ENCODE measurements at places on chromosomes 1 and 21. TPM values are rescaled to one million over a fixed set of nuclear protein-coding genes. Genes with fewer than 3 reads are reported as not detected.

OR6N1 gene
- total RNA-seq: not detected

XCL1 gene
- total RNA-seq: not detected

NBPF11 gene
- 15.9 TPM for total RNA-seq

SLC30A2 gene
- 0.11 TPM for total RNA-seq

SHISA4 gene
- 62.3 TPM for total RNA-seq

DNA sequence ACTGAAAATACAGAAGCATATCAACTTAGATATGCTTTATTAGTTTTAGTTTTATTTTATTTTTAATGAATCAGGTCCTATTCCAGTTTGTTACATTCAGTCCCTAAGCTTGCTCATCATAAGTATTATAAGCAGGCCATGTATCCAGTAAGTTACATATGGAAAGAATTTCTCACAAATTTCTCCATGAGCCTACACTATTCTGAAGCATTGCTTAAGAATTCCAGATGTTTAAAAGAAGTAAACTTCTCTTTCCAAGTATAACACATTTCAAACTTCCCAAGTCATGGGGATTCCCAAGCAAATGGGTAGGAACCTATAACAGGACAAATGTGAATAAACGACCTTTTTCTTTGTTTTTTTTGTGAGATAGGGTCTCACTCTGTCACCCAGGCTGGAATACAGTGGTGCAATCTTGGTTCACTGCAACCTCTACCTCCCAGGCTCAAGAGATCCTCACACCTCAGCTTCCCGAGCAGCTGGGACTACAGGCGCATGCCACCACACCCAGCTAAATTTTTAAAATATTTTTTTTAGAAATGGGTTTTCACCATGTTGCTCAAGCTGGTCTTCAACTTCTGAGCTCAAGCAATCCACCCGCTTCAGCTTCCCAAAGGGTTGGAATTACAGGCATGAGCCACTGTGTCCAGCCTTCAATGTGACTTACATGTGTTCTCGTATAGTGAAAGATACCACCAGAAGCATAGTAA, 39.0 kb downstream of the ST7L start:
- H3K27ac ChIP-seq: no peak overlapping the region
- H3K36me3 ChIP-seq: peaks cover 6% of the 10 kb centered on the region
- H3K4me3 ChIP-seq: no peak overlapping the region
- H3K4me1 ChIP-seq: no peaks in the 10 kb centered on the region

GRCh38 chr1:11013160-11013531, 692 bp downstream of the TARDBP start:
- DNase-seq: no peak
- no peak overlapping the region for H3K27ac ChIP-seq
- peaks cover 16% of the 10 kb centered on the region for H3K4me1 ChIP-seq
- H3K27me3 ChIP-seq: no peaks in the 10 kb centered on the region
- H3K4me3 ChIP-seq: peak overlapping the region; percentile 97

DNA sequence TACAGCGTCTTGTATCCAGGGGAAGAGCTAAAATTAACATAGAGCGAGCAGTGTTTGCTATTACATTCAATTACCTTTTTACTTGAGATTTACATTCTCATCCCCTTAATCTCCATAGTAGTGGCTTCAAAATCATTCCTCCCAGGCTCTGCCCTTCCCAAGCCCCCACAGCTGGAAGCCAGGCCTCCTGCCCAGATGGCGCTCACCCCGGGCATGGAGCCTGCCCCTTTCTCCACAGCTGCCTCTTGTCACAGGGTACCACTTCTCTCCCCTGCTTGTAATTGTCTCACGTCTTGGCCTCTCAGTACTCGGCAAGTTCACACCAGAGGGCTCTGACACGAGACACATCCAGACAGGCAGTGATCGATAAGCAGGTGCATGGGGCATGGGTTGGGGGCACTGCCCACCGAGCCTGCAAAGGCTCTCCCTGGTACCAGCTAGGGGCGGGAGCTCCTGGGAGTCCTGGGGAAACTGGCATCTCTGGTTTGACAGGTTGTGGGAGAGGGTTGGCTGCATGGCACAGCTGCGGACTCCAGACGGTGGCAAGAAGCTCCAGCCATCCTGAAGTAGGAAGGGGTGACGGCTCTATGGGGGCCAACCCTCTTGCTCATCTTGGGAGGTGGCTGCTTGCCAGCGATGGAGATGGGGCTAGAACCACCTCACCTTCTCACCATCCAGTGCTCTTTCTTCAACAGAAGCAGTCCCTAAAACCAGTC, 20.1 kb downstream of the CASZ1 start:
- peaks cover 8% of the 10 kb centered on the region for H3K27me3 ChIP-seq
- no peak overlapping the region for H3K4me3 ChIP-seq
- H3K36me3 ChIP-seq: no peaks in the 10 kb centered on the region

GRCh38 chr1:154327466-154328317, 2.4 kb downstream of the ATP8B2 start:
- peak overlapping the region; percentile 52 for H3K4me3 ChIP-seq
- no peak for DNase-seq
- peaks cover 47% of the 10 kb centered on the region for H3K4me1 ChIP-seq
- H3K36me3 ChIP-seq: peaks cover 25% of the 10 kb centered on the region
- H3K27me3 ChIP-seq: no peaks in the 10 kb centered on the region

GRCh38 chr21:46393451-46393940, 65.2 kb upstream of the DIP2A start:
- no peak overlapping the region for H3K27ac ChIP-seq
- DNase-seq: no peak
- H3K27me3 ChIP-seq: no peaks in the 10 kb centered on the region
- no peak overlapping the region for H3K4me3 ChIP-seq

GRCh38 chr1:21232044-21232443, 55.3 kb upstream of the EIF4G3 start:
- H3K4me3 ChIP-seq: no peak overlapping the region
- no peak overlapping the region for H3K27ac ChIP-seq
- DNase-seq: peak; percentile 94
- peaks cover 36% of the 10 kb centered on the region for H3K36me3 ChIP-seq

DNA sequence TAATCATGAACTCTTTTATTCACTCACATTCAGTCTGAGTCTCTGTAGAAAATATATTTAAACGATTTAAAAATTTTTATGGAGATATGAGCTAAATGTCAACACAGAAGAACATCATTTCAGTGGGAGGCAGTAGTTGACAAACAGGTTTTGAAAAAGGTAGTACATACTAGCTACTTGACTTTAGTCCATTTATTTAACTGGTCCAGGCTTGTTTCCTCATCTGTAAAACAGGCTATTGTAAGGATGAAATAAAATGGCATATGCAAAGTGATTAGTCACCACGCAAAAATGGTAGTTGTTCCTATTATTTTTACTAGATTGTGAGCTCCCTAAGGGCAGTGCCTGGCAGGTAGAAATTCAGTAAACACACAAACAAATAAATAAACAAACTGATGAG, 75.2 kb downstream of the NTPCR start:
- H3K36me3 ChIP-seq: peaks cover 5% of the 10 kb centered on the region
- no peak overlapping the region for H3K27ac ChIP-seq
- H3K27me3 ChIP-seq: no peaks in the 10 kb centered on the region
- H3K4me1 ChIP-seq: peaks cover 9% of the 10 kb centered on the region
- DNase-seq: no peak

DNA sequence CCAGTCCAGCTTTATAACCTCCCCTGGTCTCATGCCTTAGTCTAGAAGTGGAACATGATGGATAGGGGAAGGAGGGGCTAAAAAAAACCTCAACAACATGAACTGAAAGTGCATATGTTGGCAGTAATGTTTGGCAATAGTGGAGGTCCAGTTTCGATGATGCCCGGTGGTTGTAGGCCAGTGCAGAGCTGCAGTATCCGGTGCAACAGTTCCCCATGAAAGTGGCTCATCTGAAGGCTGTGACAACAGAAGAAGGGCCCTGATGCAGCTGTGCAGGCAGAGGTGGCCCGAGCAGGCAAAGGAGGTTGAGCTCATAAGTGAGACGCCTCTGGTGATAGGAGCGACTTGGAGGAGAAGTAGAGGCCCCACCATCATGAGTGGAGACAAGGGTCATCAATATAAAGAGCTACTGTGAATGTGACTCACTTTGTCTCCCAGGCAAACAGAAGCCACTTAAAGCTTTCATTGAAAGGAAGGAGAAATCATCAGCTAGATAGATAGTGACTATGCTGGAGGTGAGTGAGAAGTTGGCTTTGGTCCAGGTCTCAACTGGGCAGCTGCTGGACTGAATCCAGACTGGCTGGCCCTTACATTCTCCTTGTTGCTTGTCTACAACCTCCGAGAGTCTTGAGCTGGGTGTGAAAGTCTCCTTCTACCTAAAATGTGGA, 10.2 kb upstream of the CREG1 start:
- H3K27ac ChIP-seq: no peak overlapping the region
- no peaks in the 10 kb centered on the region for H3K4me1 ChIP-seq
- no peak for DNase-seq
- no peaks in the 10 kb centered on the region for H3K27me3 ChIP-seq
- no peak overlapping the region for H3K4me3 ChIP-seq

GRCh38 chr1:229709500-229710013, 83.5 kb downstream of the URB2 start:
- H3K27me3 ChIP-seq: no peaks in the 10 kb centered on the region
- DNase-seq: no peak
- H3K4me3 ChIP-seq: no peak overlapping the region
- no peaks in the 10 kb centered on the region for H3K4me1 ChIP-seq
- H3K36me3 ChIP-seq: no peaks in the 10 kb centered on the region
- no peak overlapping the region for H3K27ac ChIP-seq

DNA sequence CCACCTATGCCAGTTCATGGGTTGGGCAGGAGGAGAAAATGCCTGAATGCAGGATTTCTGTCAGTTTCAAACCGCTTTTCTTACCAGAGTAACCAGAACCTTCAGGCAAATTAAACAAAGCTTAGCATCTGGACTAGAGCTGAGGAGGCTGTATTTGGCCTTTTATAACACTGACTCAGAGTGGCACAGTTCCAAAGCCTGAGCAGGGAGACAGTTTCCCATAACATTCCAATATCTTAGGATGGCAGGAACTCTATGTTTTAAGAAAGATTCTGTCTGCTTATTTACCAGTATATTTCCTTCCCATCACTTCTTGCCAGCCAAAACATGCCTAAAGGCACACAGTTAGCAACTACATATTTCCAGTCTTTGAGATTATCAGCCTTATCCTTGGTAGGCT, 46.8 kb downstream of the UBR4 start:
- no peaks in the 10 kb centered on the region for H3K27me3 ChIP-seq
- DNase-seq: no peak

DNA sequence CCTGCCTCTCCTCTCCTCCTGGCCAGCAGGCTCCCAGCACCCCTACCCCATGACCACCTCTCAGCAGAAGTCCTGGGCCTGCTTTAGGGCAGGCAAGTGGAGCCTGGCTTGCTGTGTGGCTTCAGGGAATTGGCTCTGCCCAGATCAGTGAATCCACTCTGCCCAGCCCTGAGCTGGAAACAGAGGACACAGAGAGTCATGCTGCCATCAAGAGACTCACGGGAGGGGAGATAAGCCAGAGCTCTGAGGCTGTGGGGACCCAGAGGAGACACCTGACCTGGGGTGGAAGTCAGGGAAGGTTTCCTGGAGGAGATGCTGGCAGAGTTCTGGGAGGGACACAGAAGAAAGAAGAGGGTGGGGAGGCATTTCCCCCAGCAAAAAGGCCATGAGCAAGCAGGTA, 54.2 kb downstream of the GLIS1 start:
- no peak for DNase-seq
- no peaks in the 10 kb centered on the region for H3K36me3 ChIP-seq
- peaks cover 56% of the 10 kb centered on the region for H3K4me1 ChIP-seq
- H3K27me3 ChIP-seq: peaks cover 27% of the 10 kb centered on the region
- no peak overlapping the region for H3K27ac ChIP-seq

GRCh38 chr1:238642231-238642630, 744.1 kb upstream of the CHRM3 start:
- no peaks in the 10 kb centered on the region for H3K36me3 ChIP-seq
- no peak overlapping the region for H3K27ac ChIP-seq
- DNase-seq: no peak
- no peaks in the 10 kb centered on the region for H3K27me3 ChIP-seq
- no peaks in the 10 kb centered on the region for H3K4me1 ChIP-seq

- peaks cover 20% of the 10 kb centered on the region for H3K4me1 ChIP-seq
- peaks cover 11% of the 10 kb centered on the region for H3K36me3 ChIP-seq
- no peak overlapping the region for H3K4me3 ChIP-seq
- DNase-seq: no peak
These were observed 3.1 kb upstream of the SH3BP5L start for GRCh38 chr1:248828845-248829244.

DNA sequence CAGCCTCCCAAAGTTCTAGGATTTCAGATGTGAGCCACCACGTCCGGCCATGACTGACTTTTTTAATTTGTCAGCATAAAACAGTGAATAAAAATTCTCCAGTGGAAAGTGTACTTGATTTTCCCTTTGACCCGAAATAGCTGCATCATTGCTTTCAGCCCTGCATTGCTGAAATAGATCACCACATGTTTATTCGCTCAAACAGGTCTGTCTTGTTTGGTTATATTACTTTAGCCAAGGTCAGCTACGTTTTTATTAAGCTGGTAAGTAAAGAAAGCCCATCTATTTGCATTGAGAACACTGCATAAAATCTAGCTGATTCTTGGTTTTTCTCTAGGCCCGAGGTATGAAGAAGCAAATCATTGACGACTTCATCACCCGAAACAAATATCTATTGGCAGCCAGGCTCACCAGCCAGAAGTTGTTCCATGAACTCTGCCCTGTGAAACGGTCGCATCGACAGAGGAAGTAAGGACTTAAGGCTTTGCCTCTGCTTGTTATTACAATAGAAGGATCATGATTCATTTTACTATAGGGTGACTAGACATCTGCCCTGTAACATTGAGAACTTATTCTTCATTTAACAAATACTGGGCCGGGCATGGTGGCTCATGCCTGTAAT, 25.6 kb downstream of the AGMAT start:
- H3K4me1 ChIP-seq: no peaks in the 10 kb centered on the region
- no peak overlapping the region for H3K27ac ChIP-seq
- H3K27me3 ChIP-seq: no peaks in the 10 kb centered on the region
- no peak for DNase-seq
- H3K4me3 ChIP-seq: no peak overlapping the region

DNA sequence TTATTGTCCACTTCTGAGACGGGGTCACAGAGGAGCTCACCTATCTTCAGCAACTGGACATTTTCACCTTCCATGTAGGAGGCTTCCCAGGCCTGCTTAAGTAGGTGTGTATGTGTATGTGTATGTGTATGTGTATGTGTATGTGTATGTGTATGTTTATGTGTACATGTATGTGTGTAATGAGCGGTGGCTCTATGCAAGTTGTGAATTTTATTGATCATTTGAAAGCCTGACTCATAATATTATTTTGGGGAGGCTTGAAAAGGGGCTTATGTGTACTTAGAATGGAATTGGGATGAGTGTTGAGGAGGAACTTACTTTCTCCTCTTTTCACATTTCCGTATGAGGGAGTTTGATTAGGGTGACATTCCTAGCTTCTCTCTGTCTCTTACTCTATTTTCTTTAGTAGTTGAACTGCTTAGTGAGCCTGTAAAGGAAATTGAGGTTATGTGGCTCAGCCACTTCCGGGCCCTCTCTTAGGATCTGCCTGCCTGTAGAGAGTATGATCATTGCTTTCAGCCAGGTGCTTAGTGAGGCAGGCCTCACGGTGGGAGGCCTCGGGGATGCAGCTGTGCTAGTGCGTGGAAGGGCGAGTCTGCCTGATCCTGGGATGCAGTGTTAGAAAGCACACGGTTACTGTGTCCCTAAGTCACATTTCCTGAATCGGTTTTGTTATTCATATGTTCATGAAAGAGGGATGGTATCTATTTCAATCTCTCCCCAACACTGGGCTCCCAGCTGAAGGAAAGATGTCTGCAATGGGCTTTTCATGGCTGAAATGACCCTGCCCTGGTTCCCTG, 61.0 kb downstream of the IER5 start:
- H3K36me3 ChIP-seq: no peaks in the 10 kb centered on the region
- H3K4me1 ChIP-seq: peaks cover 10% of the 10 kb centered on the region
- H3K27ac ChIP-seq: no peak overlapping the region

All from spinal cord (tissue), 10 donors.